ENCODE measurements at places on chromosomes 5 and 9.

GRCh38 chr5:150111122-150111521 is 24.8 kb upstream of the CSF1R start:
- no peak for DNase-seq

- no peak for DNase-seq
Measured at GRCh38 chr9:83964973-83965349, 15.1 kb downstream of the HNRNPK start.

GRCh38 chr9:119101048-119101447 is 268.2 kb downstream of the BRINP1 start:
- no peak for DNase-seq

DNA sequence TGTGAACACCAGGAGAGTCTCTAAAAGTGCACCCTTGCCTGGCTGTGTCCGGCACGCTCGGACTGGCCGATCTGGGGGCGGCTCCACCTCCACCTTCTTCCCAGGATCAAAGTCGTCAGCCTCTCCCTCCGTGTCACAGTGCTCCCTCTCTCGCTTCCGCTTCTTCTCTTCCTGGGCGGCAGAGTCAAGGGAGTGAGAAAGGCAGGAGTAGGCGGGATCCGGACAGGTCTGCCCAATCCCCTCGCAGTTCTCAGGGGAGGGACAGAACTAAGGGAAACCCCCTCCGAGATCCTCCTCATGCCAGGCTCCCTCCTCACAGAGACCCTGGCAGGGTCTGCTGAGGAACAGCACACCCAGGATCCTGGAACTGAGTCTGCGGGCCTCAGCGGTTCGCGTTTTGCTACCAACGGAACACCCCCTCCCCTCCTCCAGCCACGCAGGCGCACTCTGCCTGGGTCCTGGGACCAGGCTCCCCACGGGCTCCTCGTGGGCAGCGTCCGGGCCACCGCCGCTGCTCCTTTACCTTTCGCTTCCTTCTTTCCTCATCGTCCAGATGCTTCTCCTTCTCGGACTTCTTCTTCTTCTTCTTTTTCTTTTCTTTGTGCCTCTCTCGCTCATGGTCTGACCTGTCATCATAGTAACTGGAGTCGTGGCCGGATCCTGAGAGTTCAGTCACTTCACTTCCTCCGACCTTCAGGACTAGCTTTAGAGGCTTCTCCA is 1.3 kb downstream of the BRD9 start:
- no peak for DNase-seq

DNA sequence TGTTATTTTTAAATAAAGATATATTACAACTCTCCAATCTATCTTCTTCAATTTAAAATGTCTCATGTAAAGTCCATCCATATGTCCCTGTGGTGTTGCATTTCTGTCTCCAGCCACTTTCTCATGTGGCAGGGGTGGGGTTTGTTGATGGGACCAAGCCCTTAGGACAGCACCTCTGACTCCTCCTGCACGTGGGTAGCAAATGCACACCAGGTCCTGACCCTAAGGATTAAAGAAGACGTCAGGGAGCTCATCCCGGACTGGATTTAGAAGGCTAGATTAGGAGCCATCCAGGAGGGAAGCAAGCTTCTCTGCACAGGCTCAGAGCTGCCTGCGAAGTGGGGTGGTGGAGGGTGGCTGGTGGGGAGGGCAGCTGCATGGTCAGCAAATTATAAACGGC is 38.9 kb upstream of the FAM120AOS start:
- DNase-seq = no peak

- no peak for DNase-seq
Measured at GRCh38 chr5:150429410-150429873, 16.7 kb upstream of the CD74 start.

GRCh38 chr5:40987349-40987748 is 78.1 kb downstream of the C7 start:
- no peak for DNase-seq

DNA sequence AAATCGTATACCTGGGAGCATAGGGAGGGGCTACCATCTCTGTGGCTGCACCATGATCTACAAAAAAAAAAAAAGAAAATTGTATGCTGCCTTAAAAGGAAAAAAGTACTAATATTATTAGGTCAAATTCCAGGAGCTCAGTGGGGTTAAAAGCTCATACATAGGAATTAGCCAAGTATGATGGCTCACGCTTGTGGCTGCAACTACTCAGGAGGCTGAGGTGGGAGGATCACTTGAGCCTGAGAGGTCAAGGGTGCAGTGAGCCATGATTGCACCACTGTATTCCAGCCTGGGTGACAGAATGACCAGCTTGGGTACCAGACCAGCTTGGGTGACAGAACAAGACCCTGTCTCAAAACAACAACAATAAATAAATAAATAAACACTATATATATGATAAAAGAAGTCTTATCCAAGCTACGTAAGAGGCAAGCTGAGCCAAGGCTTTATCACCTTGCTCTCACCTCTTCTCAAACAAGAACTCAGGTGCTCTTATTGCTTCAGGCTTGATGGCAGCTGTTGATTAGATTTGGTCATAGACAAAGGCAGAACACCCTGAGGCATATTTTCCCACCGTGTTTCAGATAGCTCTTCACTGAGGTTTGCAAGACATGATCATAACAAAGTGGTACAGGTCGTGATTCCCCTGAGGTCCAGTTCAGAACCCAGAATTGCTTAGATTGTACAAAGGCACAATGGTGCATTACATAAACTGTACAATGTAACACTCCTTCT is 3.3 kb upstream of the FBXW11 start:
- DNase-seq = no peak

- DNase-seq = no peak
Measured at GRCh38 chr5:179417016-179417415, 71.8 kb upstream of the ADAMTS2 start.

DNA sequence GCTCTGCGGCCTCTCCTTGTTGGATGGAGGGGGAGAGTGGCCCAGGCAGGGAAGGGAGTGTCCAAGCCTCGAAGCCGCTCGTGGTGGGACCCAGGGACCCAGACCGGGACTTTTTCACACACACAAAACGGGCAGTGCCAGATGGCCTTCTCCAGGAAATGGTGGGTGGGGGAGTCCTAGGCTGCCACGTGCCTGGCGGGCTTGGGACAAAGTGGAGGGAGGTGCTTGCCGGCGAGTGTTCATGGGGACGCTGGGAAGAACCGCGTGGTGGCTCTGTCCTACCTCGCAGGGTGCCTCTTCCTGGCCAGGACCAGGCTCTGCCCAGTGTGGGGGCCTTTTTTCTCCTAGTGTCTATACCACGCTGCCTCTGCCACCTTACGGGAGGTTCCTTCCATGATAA is 155.0 kb upstream of the COL5A1 start:
- DNase-seq = no peak

DNA sequence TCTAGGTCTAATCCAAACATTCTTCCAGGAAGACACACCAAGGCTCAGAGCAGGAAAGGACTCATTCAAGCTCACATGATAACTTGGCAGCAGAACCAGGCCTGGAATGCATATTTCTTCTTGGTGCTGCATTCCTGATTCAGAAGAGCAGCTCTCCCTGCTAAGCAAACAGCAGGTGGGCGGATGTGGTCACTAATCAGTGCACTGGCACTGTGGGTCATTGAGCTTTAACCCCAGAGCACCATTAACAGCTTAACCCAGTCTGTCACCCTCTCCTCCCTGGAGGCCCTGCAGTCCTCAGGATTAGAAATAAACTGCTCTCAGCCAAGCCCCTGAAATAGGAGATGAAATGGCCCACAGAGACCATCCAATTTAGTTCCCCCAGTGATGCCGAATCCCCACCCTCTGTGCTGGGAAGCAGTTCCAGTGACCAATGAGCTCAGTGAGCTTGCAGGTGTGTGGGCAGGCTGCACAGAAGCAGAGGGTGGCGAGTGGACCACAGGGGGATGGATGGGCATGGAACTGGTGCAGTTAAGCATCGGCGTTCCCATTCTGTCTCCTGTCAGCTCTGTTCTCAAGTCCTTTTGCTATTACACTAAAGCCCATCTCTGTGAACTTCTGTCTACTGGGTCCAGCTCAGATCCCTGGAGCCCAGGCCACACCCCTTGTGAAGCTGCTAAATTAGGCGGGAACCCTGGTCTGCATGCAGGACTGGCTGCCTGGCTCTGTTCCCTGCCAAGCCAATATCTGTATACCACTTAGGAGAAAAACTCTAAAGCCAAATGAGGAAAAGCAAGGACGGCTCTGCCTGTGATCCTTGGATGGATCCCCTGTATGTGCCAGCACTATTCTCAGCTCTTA is 16.6 kb upstream of the MEGF9 start:
- DNase-seq = no peak

DNA sequence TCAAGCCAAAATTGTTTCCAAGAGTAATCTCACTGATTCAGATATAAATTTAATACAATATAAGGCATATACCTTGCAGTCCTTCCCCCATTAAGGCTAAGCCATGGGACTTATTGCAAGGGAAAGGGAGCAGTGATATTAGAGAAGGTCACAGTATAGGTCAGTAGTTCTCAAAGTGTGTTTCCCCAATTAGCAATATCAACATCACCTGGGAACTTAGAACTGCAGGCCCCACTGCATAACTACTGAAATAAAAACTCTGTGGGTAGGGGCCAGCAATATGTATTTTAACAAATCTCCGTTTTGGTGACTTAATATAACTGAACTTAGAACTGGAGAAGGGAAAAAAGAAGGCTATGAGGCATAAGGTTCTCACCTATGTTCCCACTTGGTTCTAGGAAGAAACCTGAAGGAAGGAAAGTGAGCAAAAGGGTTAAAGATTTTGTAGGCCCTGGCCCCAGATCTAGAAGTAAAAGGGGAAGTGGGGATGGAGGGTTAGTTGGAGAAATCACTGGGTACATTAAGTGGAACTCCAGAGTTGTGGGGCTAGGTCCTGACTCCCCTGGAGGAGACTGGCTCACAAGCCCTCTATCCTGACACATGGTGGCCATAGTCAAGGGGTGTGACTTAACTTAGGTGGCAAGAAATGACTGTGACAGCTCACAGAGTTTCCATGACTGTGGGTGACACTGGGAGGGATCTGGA is 40.7 kb downstream of the WDR36 start:
- no peak for DNase-seq

- no peak for DNase-seq
Measured at GRCh38 chr5:109910874-109911273, 221.1 kb downstream of the MAN2A1 start.

DNA sequence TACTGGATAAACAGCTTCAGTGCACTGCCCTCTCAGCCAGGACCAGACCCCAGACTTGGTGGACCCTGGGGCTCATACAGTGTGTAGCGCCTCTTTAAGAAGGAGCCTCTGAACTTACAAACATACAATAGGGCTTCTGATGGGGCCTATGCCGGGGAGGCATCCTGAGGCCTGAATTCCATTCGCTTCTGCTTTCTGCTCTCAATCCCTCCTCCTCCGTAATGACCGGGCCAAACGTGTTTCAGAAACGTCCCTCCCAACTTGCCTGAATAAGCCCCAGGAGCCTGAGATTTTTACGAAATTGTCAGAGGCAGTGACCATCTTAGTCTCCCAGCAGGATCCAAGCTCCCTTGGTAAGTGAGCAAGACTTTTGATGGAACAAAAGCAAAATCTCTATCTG is 128.1 kb upstream of the BOD1 start:
- no peak for DNase-seq

GRCh38 chr5:1637639-1638481 is 114.1 kb upstream of the LPCAT1 start:
- DNase-seq = no peak

GRCh38 chr5:45288746-45289145 is 407.4 kb downstream of the HCN1 start:
- no peak for DNase-seq

GRCh38 chr5:32542216-32543059 is 42.9 kb upstream of the SUB1 start:
- DNase-seq = no peak

DNA sequence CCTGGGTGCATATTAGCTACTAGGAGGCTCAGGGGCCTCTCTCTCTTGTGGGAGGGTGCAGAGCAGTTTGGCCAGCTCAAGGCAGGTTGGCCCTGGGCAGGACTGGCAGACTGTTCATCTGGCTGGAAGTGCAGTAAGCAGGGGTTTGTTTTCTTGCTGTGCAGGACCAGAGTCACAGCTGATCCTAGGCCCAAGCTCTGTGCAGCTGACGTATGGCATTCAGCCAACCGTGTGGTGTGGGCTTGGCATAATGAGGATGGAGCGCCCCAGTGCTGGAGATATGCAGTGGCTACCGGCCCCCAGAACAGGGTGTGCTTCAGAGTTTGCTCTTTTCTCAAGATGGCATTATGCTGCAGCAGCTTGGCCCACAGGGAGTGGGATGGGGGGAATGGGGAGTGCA is 31.0 kb upstream of the PHF24 start:
- DNase-seq = no peak

GRCh38 chr9:130890870-130891687 is 5.5 kb downstream of the QRFP start:
- no peak for DNase-seq

DNA sequence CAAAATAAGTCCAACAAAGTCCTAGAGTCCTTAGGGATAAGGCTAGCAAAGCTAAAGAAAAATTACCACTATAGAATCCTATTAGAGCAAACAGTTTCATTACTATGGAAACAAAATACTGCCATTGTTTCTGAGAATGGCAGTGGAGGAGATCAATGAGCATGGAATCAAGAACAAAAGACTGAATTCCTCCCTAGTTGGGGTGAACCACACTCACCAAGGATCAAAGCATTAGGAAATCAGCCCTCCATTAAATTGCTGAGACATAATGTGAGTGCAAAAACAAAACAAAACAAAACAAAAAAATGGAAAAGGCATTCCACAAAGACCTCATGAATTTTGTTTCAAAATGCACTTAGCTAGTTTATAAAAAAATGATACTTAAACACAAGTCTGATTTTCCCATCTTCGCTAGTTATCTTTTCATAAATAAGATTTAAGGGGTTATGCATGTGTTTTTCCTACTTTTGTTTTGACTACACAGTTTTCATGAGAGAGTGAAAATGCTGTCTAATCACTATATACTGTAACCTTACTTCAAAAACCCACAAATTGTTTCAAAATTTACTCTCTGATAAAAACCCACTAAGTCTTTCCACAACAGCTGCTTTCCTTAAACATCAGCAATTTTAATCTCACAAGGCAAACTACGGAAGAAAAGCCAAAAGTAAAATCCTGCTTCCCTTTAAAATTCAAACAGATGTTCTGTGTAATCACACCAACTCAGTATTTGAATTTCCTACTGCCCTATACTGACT is 9.7 kb downstream of the SERINC5 start:
- DNase-seq = no peak

- no peak for DNase-seq
Measured at GRCh38 chr9:68505681-68506409, 34.8 kb downstream of the TMEM252 start.

- peak; percentile 12 for DNase-seq
Measured at GRCh38 chr5:159773062-159773924, 143.0 kb upstream of the ADRA1B start.

DNA sequence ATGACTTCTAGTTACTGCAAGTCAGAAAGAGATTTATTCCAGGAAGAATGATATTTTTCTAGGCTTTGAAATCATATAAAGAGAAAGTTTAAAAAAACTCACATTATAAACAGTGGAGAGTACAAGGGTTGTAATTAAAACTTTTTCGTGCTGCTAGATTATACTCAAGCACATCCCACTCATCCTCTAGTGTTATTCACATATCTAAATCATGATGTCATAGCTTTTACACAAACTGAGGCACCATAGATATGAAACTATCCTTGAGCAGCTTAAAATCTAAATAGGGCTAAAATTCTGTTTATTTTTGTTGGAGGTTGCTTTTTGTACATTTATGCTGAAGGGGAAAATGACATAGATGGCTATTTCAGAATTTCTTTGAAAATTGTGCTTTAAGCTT is 30.0 kb downstream of the TENT2 start:
- no peak for DNase-seq

- DNase-seq = no peak
Measured at GRCh38 chr5:149408252-149409099, 29.4 kb upstream of the IL17B start.

GRCh38 chr5:50476549-50476948 is 35.5 kb upstream of the EMB start:
- no peak for DNase-seq
